ENCODE measurements at places on chromosomes 2 and 18.

DNA sequence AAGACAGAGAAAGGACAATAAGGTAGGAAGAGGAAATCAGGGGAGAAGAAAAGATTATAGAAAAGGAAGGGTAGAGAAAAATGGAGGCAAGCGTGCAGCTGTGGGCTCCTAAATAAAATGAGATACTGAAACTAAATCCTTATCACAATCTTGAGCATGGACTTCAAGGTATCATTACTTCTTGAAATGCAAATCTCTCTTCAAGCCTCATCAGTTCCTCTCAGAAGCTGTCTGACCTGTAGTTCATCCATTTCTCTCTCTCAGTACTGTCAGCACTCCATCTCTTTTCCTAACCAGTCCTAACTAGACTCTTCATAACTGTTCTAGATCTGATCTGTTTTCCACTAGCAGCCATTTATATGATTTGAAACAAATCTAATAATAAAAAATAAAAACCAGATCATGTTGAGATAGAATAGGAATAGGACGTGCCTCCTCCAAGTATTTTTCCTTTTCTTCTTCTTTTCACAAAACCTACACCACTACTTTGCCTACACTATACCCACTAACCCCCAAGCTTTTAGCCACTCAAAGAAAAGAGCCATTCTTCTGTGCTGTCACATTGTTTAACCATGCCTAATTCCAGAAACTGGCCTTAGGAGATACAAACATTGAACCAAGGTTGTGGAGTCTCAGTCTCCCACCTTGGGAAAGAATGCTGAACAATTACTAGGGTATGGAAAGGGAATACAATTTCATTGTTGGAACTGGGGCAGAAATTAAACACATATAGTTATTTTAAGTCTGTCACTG is 21.1 kb downstream of the BABAM2 start:
- no peak for DNase-seq

GRCh38 chr2:74267068-74267467 is 68.7 kb downstream of the MTHFD2 start:
- no peak for DNase-seq

GRCh38 chr2:190209559-190209958 is 110.1 kb downstream of the HIBCH start:
- no peak for DNase-seq

GRCh38 chr2:137251045-137251444 is 485.7 kb downstream of the THSD7B start:
- DNase-seq = no peak

DNA sequence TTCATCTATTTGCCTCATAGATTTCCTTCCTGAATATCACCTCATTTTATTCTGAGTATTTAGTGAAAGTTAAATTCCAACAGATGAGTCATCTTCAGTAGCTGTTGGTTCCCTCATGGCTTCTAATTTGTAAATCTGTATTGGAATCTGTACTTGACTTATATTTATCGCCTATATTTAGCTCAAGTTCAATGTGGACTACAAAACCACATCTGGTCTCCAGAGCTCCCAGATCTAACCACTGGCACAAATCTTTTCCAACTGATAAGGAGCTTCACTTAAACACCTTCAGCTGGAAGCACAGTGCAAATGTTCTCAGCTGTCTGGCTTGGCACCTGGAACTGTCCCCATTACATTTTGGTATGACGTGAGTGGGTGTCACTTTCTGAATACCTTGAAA is 82.8 kb upstream of the DSEL start:
- no peak for DNase-seq

DNA sequence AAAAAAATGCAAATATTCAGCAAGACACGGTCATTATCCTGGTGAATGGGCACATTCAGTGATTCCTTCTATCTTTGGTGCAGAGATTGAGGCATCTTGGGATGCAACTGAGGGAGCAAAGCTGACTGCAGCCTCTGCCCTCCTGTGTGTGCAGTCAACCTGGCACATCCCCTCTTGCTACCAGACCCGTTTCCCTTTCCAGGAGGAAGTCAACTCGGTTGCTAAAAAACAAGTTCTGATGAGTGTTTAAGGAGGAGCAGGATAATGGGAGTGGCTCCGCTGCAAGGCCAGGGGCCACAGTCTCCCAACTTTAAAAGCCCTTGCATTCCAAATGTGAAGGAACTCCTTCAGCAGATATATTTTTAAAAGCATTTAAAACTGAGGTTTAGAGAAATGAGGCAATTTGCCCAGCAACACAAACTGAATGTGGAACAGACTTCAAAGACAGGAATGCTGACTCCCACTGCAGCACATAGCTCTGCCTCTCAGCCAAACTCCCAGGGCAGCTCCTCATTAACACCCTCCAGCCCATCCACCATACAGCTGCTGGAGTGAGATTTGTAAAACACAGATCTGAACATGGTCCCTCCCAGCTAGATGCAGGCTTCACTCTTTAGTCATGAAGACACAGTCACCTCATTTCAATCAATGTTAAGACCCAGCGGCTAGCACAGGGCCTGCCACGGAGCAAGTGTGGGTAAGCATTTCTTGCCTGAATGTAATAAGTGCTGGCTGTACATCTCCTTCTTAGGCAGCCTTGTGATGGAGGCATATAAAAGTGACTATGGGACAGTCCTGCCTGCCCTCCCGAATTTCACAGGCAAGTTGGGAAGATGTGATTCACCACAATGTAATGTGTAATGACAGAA is 54.3 kb downstream of the VSNL1 start:
- no peak for DNase-seq

DNA sequence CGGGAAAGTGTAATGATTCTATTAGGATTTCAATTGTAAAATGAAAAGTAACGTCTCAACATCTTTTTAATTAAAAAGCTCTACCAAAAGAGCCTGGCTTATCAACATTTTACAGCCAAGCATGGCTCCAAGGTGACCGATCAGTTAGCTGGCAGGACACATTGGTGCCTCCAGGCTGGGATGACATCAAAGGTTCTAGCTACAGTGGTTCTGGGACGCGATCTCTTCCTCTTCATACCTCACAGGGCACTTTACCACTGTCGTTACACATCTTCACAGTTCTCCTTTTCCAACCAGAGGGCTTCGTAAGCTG is 693 bp downstream of the ORC2 start:
- DNase-seq = peak; percentile 28

DNA sequence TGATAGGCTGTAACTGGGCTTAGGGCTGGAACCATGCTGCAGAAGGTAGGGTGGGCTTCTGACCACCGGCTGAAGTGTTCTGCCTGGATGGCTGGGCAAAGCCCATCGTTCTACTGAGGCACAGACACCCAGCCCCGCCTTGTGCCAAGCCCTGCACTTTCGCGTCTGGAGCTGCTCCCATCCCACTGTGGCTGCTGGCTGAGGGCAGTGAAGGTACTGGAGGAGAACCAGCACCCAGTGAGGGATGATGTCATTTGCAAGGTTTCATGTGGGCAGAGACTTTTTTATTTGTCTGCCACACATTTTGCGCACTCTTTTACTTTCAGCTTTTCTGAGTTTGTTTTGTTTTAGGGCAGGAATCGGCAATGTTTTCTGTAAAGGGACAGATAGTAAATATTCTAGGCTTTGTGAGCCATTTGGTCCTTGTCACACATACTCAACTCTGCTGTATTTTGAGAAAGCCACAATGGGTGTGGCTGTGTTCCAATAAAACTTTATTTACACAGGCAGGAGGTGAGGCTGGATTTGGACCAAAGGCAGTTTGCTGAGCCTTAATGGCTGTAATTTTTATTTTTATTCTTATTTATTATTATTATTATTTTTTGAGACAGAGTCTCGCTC is 85.6 kb downstream of the ASB1 start:
- DNase-seq = no peak

DNA sequence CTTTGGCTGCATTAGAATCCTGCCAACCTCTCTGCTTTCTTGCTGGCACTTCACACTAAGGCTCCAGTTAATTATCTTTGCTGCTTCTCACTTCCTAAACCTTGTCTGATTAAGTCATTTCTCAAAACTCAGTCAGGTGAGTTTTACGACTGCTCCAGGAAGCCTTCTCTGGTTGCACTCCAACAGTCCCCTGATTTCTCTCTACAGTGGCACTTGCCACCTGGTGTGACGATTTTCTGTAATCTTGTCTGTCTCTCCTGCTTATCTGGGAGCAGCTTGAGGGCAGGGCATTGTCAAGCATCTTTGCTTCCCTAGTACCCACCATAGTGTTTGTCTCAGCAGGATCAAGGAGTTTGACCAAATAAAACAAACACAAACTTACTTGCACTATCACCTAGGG is 10.4 kb upstream of the GATA6 start:
- no peak for DNase-seq

DNA sequence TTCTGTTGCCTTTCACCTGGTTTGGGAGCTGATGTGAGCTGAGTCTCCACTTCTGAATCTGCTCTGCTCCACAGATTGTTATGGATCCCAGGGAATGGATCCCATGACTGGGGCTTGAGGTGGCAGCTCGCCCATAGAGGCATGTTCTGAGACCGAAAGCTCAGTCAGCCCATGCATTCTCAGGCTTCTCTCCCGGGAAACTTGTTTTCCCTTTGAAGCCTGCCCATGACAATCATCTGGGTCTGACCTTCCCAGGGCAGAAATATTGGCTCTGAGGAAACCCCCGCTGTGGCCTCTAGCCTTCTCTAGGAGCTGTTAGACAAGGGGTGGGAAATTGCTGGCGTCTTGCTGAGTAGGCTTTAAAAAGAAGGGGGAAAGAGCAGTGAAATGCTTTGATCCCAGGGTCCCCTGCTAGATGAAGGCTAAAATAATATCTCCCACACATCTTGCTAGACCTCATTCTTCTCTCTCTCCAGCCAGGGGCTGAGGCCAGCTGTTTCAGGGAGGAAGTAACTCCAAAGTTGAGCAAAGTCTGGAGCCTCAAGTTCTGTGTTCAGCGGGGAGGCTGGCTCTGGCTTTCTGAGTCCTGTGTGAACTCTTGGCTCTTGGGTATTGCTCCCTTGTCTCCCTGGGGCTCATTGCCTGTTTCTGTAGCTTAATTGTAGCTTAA is 2.0 kb downstream of the VAMP8 start:
- no peak for DNase-seq

DNA sequence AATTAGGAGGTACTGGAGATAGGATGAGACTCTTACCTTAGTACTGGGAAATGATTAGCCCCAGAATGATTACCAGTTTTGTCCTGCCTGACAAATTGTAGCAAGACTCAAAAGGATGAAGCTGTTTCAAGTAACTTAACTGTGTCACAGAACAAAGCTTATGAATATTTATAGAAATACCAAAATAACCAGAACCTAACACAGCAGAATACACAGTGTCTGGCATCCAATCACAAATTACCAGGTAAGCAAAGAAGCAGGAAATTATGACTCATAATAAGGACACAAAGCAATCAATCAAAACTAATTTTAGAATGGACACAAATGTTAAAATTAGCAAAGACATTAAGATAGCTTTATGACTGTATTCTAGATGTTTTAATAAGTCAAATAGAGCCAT is 91.9 kb downstream of the CTNNA2 start:
- DNase-seq = no peak

DNA sequence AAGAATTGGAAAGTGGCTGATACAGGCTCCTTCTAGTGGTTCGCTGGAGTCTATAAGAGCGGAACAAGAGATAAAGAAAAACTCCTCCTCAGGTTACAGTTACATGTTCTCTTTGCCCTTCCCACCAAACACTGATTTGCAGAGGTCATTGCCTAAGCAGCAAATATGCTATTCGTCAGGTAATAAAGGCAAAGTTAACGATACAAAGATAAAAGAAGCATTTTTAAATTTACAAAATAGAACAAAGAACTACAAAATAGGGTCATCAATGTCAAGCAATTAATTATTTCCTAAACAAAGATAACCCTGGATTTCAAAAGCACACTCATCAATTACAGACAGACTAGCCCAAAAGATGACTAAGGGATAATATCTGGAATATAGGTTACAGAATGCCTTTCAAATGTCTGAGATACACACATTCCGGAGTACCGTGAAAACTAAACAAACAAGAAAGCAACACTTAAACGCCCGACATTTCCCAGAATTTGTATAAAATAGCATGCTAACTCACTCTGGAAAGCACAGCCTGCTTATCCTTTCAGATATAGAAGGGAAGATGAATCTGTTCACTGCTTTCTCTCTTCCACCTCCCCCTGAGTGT is 186.4 kb downstream of the MREG start:
- DNase-seq = no peak

DNA sequence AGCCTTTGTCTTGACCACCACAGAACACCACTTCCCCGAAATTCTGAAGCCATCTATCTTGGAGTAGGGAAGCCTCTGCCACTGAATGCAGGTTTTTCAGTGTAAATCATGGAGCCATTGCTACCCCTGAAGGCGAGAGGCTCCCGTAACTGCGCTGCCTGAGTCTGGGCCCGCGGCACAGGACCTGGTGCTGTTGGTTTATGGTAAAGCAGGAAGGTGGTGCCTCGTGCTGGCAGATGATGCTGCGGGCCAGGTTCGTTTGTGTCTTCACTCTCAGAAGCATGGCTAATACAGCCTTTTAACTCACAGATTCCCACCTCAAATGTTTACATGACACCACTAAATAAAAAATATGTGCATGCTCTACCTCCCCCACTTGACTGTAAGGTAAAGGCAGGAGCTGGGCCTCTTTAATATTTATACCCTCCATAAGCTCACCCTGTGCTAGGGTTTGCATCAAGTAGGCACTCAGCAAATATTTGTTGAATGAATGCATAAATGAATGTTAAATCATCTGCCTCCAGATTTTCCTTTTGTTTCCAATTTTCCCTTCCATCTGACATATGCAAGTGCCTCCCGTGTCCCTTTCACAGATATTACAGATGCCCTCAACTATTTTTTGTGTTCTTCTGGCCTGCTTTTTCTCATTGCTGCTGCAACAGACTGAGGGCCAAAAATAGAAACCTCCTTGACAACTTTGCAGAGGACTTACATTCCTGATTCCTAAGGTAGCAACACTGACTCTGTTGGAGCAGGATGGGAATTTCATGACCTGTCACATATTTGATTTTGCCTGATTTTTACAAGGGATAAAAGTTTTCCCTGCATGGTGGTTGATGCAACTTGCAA is 83.5 kb upstream of the CPO start:
- DNase-seq = no peak

- no peak for DNase-seq
These were observed 15.0 kb downstream of the APLF start for GRCh38 chr2:68482296-68482820.

DNA sequence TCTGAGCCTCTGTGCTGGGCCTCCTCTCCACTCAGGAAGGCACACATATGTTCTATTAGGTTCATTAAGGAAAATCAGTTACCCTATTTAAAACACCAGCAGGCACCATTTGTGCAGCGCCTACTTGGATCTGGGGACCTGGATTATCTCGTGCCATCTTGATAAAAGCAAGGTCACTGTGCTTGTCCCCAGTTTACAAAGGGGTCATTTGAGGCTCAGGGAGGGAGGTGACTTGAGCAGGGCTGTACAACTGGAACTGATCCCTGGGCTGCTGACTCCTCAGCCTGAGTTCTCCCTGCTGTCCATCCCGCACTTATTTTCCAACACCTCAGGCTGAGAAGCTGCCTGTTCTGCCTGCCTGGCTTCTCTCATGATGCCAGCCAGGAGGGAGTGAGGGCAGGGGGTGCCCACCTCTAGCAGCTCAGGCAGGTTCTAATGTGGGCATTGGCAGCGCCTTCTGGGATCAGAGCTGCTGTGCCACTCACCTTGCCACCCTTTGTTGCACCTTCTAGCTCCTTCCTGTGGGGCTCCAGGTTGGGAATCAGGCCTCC is 120.3 kb downstream of the GLI2 start:
- DNase-seq = no peak

GRCh38 chr2:111910609-111911277 is 12.3 kb downstream of the MERTK start:
- no peak for DNase-seq

Measured in NCI-H1694 treated with DMSO at 0.1 percent for 48 hours (cell line).